ENCODE measurements at places on chromosomes 6 and 20.

DNA sequence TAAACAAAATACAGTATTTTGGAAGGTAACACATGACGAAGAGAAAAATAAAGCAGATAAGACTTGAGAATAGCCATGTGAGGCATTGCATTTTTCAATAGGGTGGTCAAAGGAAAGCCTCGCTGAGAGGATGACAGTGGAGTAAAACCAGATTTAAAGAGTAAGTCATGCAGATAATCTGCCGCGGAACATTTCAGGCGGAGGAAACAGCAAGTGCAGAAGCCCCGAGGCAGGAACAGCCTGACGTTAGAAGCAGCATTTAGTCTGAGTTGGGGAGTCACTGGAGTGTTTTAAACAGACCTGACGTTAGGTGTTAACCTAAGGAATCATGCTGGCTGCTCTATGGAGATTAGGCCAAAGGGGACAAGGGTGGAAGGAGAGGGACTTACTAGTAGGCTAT is 65.0 kb upstream of the VSTM2L start:
- DNase-seq, result no peak

DNA sequence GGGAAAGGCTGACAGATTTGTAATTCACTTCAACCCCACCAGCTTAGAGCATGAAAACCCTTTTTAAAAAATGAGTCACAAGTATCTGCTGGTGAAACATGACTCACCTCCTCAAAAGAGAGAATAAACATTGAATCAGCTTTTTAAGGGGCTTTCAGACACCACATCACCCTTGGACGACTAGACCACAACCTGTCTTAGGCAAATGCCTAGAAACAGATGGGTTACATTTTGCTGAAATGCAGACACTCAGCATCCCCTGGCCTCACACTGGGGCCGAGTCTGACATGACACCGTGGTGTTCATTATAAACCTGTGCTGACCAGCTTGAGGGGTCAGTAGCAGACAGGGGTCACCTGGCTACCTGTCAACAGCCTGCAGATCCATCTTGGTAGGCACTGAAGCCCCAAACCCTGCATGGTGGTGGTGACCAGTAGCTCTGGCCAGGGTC is 175.3 kb upstream of the CST7 start:
- peak; percentile 52 for DNase-seq

DNA sequence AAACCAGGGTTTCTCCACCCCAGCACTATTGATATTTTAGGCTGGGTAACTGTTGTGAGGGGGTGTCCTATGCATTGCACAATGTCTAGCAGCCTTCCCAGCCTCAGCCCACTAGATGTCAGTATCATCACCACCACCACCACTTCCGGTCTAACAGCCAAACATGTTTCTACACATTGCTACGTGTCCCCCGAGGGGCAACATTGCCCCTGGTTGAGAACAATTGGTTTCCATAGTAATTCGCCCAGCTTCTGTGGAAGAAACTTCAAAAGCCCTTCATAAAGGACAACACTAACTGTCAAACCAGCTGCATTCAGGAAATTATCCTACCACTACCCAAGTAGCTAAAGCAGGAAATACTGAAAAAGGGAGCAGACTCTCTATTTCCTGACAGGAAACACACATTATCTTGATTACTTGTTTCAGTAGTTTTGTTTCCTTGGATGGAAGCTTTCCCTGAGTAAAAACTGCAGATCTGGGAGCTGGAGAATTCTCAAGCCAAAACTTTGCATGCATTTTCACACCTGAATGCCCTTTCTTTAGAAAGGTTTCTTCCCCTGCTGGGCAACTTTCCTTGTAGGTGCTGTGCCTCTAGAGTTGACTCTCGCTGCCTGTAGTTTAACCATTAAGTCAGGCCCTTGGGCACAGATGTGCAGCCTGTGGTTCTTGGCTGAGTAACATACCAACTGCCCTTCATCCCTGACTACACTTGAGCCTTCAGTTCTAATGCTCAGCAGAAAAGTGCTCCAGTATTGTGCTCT is 23.6 kb downstream of the PKHD1 start:
- peak; percentile 15 for DNase-seq

GRCh38 chr6:141677598-141678211 is 455.0 kb upstream of the GJE1 start:
- DNase-seq, result peak; percentile 36

DNA sequence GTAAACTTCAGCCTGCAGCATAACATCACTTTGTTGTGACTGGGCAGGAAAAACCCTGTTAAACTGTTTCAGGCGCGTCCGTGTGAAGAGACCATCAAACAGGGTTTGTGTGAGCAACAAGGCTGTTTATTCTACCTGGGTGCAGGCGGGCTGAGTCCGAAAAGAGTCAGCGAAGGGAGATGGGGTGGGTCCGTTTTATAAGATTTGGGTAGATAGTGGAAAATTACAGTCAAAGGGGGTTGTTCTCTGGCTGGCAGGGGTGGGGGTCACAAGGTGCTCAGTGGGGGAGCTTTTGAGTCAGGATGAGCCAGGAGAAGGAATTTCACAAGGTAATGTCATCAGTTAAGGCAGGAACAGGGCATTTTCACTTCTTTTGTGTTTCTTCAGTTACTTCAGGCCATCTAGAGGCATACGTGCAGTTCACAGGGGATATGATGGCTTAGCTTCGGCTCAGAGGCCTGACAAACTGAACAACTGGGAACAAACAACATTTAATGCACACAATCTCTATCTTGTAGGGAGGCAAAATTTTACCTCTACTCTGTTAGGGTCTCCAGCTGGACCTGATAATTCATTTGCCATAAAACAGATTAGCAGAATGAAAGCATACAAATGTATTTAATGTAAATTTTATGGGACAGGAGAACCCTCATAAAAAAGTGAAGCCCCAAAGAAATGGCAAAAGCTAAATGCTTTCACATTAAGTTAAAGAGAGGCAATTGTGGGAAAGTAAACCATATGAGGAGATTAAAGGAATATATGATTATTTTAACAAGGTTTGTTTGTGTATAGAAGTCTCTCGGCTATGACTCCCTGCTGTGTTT is 58.3 kb upstream of the HFE start:
- no peak for DNase-seq

DNA sequence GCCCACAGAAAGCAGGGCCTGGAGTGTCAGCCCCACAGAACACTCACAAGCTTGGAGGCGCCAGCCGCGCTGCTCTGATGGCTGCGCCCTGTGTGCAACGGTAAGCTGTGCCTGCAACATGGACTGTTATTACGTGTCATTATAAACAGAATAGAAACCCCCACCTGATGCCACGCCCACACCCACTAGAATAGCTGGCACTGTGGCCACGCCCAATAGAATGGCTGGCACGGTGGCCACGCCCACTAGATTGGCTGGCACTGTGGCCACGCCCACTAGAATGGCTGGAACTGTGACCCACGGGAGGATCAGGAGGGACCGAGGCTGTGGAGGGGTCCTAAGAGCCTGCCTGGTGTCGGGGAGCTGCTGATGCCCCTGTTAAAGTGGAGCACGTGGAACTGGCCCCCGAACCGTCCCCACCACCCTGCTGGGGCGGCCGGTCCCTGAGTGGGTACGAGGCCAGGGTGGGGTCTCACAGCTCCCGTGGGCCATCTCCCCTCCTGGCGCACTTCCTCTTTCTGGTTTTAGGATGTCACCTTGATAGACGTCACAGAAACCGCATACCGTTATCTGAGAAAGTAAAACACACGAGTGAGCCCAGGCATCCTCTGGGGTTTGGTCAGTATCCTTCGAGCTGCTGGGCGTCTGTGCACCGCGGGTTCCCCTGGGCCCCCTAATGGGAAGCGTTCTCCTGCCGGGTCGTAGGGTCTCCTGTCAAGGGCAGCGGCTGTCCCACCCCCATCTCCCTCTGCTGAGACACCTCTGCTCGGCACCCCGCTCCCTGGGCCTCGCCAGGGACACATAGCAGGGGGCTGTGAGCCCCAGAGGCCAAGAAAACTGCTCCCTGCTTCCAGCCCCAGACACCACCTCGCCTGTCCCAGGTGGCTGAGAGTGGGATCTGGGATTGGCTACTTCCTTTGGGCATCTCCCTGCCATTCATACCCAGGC is 25.4 kb downstream of the SLC17A9 start:
- no peak for DNase-seq

- no peak for DNase-seq
Observed at GRCh38 chr6:55937261-55937947, 62.0 kb upstream of the BMP5 start.

DNA sequence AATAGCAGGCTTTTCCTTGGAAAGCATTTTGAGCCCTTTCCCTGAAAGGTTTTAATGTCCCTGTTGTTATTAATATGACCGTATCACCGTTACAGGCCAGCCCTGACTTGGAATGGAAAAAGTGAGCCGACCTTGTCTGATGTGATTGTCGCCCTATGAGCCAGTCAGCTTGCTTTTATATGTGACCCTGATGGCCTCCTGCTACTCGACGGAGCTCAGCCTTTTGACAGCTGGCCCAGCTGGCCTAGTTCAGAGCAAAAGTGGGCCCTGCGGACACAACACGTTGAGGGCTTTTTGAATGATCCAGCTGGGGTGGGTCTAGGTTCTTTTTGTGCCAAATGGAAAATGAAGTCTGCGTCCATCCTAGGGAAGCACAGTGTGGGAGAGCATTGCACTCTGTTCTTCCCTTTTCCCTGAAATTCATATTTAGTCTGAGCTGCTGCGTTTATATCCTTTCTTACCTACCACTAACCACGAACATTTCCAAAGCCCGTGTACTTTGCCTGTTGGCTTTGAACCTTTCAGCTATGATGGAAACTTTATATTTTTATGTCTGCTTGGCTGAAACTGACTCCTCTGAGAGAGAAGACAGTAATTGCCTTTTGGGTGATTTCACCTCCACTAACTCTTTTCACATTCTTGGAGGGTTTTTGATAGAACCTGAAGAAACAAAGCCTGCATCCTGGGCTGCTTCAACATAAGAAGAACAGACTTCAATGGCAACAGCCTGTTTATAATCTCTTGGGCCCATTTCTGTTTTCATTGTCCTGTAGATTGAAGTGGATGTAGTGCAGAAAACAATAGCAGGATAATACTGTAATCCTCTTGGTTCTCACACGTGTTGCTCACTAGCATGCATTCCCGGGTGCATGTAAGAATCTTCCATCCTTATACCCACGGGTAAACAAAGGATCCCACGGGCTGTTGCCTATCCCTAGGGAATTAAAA is 121.8 kb upstream of the HDGFL1 start:
- no peak for DNase-seq

GRCh38 chr20:49593466-49594142 is 25.7 kb upstream of the PTGIS start:
- no peak for DNase-seq

GRCh38 chr6:28940294-28940857 is 16.6 kb upstream of the TRIM27 start:
- no peak for DNase-seq

GRCh38 chr6:6591778-6592465 is 3.4 kb downstream of the LY86 start:
- no peak for DNase-seq

DNA sequence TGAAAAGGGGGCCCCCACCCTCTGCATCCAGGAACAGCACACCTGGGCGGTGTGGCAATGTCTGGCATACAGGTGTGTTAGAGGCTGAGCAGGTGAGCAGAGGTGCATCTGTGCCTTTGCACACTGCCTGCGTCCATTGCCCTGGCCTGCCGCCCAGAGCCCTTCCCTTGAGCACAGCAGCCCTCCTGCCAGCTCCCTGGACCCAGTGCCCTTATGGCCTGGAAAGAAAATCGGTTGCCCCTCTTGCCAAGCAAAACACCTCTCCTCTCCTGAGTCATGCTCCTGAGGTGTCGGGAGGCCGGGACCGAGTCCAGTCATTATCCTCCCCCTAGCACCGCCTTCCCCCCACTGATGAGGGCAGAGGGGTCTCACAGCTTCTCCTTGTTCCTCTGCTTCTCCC is 259.9 kb downstream of the SMOC2 start:
- no peak for DNase-seq

DNA sequence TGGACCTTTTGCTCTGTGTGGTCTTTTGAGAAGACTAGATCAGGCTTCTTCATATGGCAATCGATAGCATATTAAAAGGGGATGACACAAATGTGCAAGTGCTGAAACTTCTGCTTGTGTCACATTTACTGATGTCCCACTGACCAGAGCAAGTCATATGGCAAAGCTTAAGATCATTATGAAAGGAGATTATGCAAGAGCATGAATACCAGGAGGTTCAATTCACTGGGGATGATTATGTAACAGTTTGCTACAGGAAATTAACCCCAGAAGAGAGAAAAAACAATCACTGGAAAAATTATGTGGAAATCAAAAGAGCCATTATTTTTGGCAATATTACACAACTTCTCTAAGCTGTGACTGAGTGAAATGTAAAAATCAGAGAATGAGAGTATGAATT is 13.7 kb upstream of the PRDM13 start:
- DNase-seq, result no peak

DNA sequence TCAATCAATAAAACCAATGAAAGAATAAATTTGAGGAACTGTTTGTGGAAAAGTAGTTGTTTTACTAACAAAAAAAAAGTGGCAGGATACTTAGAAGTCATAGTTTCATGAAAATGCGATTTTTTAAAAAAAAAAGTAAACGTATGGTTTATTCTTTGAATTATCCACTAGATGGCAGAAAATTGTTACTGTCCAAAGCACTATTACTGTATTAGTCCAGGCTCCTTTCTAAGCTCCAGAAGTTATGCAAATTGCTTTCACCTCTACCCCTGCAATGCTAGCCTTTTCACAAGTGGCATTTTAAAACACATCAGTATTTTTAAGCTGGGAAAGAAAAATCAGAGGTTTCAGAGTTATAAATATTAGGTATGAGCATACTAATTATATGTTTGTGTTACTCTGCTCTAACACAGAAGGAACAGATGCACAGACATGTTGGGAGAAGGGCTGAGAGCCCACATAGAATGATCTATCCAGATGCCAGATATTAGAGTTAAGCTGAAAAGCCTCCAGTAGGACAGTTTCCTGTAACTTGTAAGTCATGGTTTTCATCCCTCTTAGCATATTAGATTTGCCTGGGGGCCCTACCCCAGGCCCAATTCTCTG is 63.9 kb downstream of the FHL5 start:
- DNase-seq, result no peak

DNA sequence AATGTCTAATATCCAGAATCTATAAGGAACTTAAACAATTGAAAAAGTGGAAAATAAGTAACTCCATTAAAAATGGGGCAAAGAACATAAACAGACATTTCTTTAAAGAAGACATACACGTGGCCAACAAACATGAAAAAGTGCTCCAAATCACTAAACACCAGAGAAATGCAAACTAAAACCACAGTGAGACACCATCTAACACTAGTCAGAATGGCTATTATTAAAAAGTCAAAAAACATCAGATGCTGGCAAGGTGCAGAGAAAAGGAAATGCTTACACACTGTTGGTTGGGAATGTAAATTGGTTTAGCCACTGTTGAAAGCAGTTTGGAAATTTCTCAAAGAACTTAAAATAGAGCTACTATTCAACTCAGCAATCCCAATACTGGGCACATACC is 169.2 kb upstream of the MANEA start:
- no peak for DNase-seq

GRCh38 chr20:12207875-12208274 is 290.2 kb downstream of the BTBD3 start:
- no peak for DNase-seq

- DNase-seq, result peak; percentile 34
Observed at GRCh38 chr6:56642366-56643261, at the start of gene DST. Gene DST (minus strand): TSS chr6:56642889.
